Activated CD8-positive, alpha-beta memory T cell treated with anti-CD3 and anti-CD28 coated beads for 1 hour (primary cell): ENCODE measurements at places on chromosomes 11 and 22.

- DNase-seq: no peak
These were observed 4.3 kb downstream of the SLC15A3 start for GRCh38 chr11:60947700-60948099.

GRCh38 chr11:110159476-110159875 lies 66.3 kb downstream of the ZC3H12C start:
- DNase-seq: no peak

GRCh38 chr11:79110796-79111195 lies 330.0 kb downstream of the TENM4 start:
- DNase-seq: no peak

- DNase-seq: no peak
These were observed 11.9 kb upstream of the MDK start for GRCh38 chr11:46369458-46370152.

DNA sequence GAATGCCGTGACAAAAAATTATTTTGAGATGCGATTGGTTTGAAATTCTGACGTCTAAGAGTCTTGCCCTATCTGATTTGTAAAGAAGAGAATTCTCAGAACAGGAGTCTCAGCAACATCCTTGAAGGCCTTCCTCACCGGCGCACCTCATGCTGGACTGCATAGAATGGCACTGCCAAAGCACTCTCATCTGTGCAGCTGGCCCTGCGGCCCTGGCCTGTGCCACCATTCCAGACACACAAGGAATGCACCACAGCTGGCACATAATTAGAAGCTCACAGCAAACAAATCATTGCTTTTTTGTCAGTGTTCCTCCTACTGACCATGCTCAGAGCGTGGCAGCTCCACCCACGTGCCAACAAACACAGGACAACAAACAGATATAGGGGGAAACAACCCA lies 166.0 kb downstream of the KIRREL3 start:
- no peak for DNase-seq

DNA sequence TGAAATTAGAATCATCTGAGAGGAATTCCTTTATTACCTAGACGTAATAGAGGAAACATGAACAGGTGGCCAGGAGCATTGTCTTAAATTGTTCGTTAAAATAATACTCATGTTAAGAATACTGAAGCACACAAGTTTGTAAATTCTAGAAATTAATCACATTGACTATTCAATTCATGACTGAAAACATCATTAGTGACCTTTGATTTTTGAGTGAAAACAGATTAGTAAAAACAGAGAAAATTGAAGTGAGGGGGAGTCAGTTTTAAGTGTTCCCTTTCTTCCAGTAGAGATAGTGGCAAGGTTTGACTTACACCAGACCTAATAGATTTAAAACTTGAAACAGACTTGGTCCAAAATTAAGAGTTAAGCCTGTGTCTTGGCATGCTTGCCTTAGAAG lies 1.4 kb downstream of the ZFP91 start:
- DNase-seq: no peak
